Spinal cord (tissue), 10 donors: ENCODE measurements at places on chromosomes 7 and 10. TPM values are rescaled to one million over a fixed set of nuclear protein-coding genes. Genes with fewer than 3 reads are reported as not detected.
A peak's percentile ranks its signal among the peaks of the same experiment; 100 is the strongest.

DNA sequence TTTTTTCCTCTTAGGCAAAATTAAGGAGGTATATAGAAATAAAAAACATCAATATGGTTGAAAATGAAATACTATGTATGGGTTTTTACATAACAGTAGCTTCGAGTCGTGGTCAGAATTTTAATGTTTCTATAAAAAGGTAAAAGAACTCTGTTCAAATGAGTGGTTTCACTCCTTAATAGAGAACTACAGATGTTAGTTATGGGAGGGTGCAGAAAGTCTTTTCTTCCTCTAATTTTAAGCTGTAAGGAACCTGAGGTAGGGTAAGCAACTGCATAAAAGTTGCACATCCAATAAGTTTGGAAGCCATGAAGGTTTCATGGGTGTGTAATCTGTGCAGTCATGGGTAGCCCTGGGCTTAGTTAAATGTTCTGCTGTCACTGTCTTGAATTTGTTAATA, 141.3 kb downstream of the SUGCT start:
- H3K4me3 ChIP-seq, result no peak overlapping the region
- DNase-seq, result no peak
- H3K4me1 ChIP-seq, result no peaks in the 10 kb centered on the region
- no peak overlapping the region for H3K27ac ChIP-seq

- no peaks in the 10 kb centered on the region for H3K27me3 ChIP-seq
- H3K36me3 ChIP-seq, result no peaks in the 10 kb centered on the region
- H3K4me3 ChIP-seq, result no peak overlapping the region
- no peak overlapping the region for H3K27ac ChIP-seq
- no peak for DNase-seq
Observed at GRCh38 chr7:132865366-132866143, 216.3 kb downstream of the CHCHD3 start.

DNA sequence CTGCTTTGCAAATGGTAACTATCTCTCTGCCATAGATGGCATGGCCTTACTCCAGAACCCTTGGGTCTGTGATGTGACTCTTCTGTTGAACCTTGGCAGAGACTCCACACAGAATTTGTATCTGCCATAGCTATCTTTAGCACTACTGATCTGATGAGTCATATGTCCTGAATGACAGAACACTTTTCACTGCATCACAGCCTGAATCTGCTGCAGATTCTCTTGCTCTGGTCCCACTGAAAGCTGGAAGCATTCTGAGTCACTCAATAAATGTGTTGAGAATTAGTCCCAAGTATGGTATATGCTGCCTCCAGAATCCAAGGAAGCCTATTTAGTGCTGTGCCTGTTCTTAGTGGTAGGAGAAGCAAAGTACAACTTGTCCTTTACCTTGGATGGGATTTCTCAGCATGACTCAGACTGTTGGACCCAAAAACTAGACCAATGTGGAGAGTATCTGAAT, 39.5 kb upstream of the ANKRD1 start:
- no peaks in the 10 kb centered on the region for H3K36me3 ChIP-seq
- no peak for DNase-seq
- no peak overlapping the region for H3K4me3 ChIP-seq
- no peak overlapping the region for H3K27ac ChIP-seq
- H3K27me3 ChIP-seq, result no peaks in the 10 kb centered on the region

HYAL4 gene
- total RNA-seq, result 0.11 TPM

DNA sequence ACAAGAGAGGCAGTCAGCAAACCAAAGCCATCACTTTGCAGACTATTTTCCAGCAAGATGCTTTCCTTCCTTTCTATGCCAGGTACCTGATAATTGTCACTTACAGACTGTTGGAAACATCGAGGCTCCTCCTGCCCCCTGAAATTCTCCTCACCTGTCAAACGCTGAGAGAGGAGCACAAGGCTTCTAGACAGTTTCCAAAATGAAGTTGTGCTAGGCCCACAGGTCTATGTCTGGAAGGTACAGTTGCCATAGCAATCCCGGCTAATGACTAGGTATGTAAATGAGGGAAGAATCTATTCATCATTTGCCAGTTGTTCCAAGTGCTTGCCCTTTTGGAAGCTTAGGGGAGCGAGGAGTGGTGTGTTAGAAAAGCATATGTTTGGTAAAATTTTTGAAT, 334.4 kb downstream of the CALN1 start:
- H3K27ac ChIP-seq, result no peak overlapping the region
- no peaks in the 10 kb centered on the region for H3K36me3 ChIP-seq
- H3K4me3 ChIP-seq, result no peak overlapping the region
- no peaks in the 10 kb centered on the region for H3K4me1 ChIP-seq
- no peaks in the 10 kb centered on the region for H3K27me3 ChIP-seq
- no peak for DNase-seq

- peak; percentile 55 for DNase-seq
- no peak overlapping the region for H3K4me3 ChIP-seq
- no peaks in the 10 kb centered on the region for H3K36me3 ChIP-seq
- no peaks in the 10 kb centered on the region for H3K27me3 ChIP-seq
Observed at GRCh38 chr10:29386342-29386999, 97.6 kb downstream of the LYZL1 start.

GRCh38 chr10:118742032-118742431, 12.7 kb downstream of the CACUL1 start:
- H3K36me3 ChIP-seq, result no peaks in the 10 kb centered on the region
- H3K27ac ChIP-seq, result no peak overlapping the region
- H3K27me3 ChIP-seq, result no peaks in the 10 kb centered on the region
- no peaks in the 10 kb centered on the region for H3K4me1 ChIP-seq

GRCh38 chr7:102974366-102975236, 61.8 kb downstream of the LRRC17 start:
- H3K36me3 ChIP-seq, result no peaks in the 10 kb centered on the region
- no peaks in the 10 kb centered on the region for H3K4me1 ChIP-seq
- H3K4me3 ChIP-seq, result no peak overlapping the region
- H3K27me3 ChIP-seq, result no peaks in the 10 kb centered on the region
- no peak for DNase-seq

GRCh38 chr10:89427629-89428028, 13.3 kb downstream of the IFIT5 start:
- no peak overlapping the region for H3K27ac ChIP-seq
- no peaks in the 10 kb centered on the region for H3K4me1 ChIP-seq
- H3K4me3 ChIP-seq, result no peak overlapping the region
- no peak for DNase-seq
- no peaks in the 10 kb centered on the region for H3K36me3 ChIP-seq

- no peak overlapping the region for H3K27ac ChIP-seq
- H3K4me3 ChIP-seq, result no peak overlapping the region
- H3K4me1 ChIP-seq, result peaks cover 18% of the 10 kb centered on the region
- peaks cover 100% of the 10 kb centered on the region for H3K27me3 ChIP-seq
- DNase-seq, result no peak
- H3K36me3 ChIP-seq, result no peaks in the 10 kb centered on the region
Observed at GRCh38 chr10:101140084-101140949, 9.2 kb downstream of the TLX1 start.

ACTR3C gene
- 5.6 TPM for total RNA-seq
